ENCODE measurements at places on chromosomes 7 and 10.

GRCh38 chr7:140035400-140036223 lies 27.1 kb downstream of the PARP12 start:
- DNase-seq: no peak

- DNase-seq: no peak
Observed at GRCh38 chr7:36037121-36037662, 115.9 kb upstream of the EEPD1 start.

- DNase-seq: peak; percentile 65
Observed at GRCh38 chr7:129845178-129845971, 107.4 kb downstream of the UBE2H start.

DNA sequence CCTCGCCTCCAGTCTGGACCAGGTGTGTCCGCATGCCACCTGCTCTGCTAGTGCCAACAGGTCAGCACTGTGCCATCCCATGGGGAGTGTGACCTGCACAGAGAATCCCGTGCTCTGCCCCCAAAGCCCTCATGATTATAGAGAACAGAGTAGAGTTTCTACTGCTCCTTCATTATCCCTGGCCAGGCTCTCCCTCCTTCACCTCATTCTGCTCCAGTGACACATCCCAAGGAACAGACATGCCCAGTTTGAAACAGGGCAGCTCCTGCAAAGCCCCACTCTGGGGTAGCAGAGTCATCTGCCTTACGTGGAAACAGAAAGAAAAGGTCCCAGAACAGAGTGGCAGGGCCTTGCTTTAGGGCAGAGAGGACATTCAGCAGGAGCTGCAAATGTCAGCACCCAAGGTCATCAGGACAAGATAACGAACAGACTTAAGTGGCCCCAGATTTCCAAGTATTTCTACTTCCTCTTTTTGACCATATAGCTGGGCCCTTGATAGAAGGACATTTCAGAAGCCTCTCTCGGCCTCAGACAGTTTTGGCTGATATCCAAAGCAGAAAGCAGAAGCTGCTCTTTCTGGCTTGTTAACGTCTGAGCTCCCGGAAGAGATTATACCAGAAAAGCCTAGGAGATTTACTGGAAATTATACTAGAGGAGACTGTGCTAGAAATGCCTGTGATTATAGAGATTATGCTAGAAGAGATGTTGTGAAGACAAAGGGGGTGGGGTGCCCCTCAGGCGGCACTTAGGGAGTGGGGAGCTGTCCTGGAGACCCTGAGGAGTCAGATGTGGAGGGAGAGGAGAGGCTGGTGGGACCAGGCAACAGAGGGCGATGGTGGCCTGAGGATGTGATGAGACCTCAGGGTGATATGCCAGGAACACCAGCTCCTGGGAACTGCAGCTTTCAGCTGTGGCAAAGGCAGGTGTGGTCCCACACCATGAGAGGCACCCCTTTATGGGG lies 12.6 kb downstream of the TMEM176B start:
- DNase-seq: no peak

DNA sequence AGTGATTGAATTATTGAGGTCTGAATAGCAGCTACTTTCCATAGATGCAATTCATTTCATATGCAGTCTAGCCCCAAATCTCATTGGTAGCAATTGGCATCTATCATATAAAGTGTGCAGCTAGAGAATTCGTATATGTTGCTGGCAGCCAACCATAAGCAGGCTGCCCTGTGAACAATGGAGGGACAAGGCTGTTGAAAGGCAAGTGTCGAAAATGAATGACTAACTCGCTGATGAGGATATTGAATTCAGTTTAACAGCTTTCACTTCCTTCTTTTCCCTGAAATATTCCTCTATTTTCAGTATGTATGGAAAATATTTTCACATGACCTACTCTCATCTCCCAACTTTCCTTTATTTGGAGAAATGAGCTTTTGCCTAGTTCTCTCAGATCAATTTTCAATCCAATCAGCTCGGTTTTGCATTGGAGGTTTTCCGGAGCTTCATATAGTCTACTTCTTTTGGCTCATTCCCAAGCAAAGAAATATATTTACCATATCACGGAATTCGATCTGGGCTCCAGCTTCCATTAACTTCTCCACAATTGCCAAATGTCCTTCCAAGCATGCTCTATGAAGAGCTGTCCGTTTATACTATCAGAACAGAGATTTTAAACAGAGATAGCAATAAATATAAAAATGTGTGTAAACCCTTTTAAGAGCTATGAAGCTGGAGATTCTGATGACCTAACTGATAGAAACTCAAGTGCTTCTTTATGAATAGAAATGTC lies 3.5 kb downstream of the ANKRD1 start:
- no peak for DNase-seq

DNA sequence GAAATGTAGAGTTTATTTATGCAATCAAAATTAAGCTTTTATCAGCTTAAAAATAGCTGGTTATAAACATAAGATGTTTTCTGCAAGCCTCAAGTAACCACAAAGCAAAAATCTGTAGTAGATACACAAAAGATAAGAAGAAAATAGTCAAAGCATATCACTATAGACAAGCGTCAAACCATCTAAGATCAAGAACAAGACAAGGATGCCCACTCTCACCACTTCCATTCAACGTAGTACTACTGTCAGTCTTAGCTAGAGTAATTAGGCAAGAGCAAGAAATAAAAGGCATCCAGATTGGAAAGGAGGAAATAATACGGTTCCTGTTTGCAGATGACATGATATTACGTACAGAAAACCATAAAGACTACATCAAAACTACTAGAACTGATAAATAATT lies 17.5 kb upstream of the CYP2E1 start:
- DNase-seq: no peak

GRCh38 chr7:15086131-15086611 lies 183.6 kb upstream of the DGKB start:
- no peak for DNase-seq

DNA sequence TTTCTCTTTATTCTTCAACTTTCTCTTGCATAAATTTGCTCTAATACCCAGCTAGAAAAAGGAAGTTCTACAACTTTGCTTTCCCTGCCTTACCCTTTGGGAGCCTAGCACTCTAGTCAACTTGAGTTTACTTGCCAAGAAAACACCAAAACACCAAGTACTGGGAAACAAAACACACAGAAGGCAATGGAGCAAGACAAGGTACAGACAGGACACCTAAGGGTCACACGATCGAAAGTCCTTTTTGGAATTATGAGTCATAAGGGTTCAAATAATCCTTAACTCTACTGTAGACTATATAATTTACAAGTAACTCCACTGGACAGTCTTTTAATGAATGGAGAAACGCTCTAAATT lies 42.6 kb upstream of the ANAPC16 start:
- DNase-seq: no peak

- no peak for DNase-seq
Observed at GRCh38 chr7:70694971-70695794, 436.8 kb upstream of the GALNT17 start.

DNA sequence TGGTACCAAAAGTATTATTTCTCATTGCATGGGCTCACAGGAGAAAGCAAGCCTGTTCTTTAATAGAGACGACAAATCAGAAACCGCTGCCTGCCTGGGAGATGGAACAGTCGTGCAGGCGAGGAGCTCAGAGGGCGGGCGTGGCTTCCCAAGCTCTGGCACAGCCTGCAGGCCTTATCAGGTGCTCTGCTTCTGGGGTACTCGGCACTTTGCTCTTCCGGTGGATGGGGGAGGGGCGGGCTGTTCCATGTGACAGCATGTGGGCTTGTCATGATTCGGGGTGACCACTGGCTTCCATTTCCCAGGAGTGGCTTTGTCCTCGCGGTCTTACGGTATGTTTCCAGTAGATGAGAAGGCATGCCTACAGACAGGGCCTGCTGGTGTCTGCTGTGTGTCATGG lies 228.6 kb downstream of the MGMT start:
- no peak for DNase-seq

DNA sequence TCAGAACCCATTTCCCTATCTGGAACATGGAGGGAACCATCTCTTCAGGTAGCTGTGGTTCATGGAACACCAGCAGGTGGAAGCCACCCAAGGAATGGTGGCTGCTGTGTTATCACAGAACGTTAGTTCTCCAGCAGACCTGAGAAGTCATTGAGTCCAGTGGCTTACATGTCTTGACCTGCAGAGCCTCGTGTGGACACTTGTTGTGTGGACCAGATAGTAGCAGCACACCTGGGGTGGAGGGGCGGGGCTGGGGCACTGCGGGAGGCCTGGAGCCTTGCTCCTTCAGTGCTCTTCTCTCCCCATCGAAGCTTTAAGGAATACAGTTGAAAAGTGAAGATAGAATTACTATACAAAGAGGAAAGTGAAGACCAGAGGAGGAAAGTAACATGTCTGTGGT lies 42.4 kb downstream of the VWA2 start:
- DNase-seq: no peak

DNA sequence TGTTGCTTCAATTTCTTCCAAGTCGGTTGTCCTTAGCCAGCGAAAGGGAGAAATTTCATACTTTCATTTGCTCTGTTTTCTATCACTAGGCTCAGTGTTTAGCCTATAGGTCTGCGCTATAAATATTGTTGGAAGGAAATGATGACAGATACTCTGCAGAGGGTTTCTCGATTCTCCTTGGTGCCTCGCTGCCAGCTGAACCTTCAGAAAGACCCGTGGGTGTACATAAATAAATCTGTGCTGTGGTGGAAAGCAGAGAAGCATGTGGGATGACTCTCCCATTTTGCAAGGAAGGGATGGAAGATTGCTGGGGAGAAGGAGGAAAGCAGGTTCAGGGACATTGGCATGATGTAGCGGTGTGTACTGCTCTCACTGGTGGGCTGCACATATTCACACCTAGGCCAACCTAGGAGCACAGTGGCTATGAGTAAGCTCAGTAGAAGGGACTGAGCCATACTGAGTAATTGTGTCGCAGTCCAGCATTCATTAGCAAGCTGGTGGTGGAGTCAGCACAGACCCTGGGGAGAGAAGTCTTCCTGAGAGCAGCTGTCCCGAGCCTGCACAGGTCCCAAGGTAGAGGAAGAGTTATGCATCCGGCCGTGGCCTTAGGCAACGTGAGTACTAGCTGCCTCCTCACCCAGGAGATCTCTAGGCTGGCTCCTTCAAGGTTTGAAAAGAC lies 50.5 kb downstream of the PNLIPRP3 start:
- no peak for DNase-seq

- no peak for DNase-seq
Observed at GRCh38 chr7:11130601-11131000, 156.9 kb downstream of the PHF14 start.

DNA sequence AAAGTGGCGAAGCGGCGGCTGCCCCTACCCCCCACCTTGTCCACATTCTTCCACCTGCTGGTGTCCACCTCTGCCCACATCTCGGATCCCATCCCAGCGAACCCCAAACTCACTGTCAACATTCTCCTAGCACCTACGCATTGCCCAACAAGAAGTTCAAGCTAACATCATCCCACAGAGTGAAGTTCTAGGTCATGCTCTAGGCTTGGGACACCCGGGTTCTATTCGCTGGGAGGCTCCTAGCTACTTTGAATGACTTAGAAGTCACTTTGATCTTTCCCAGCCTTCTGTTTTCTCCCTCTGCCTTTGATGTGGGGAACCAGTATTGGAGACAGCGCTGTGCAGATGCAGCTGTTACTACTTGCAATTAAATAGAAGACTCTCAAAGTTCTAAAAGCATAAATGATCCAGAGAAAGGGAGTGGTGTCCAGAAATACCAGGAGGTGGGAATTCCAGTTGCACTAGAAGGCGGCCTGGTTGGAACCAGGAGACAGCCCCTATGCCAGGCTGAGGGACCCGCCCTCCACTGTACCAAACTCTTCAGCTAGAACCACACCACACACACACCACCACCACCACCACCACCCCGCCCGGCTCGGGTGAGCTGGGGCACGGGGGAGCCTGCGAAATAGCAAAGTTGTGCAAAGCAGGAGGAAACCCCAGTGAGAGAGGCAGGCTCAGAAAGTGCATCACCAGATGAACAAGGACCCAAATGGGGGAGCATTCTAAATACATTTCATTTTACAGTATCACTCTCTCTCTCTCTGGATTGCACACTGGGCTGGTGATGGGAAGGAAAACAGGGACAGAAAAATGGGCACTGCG lies 5.5 kb upstream of the VGF start:
- DNase-seq: no peak

DNA sequence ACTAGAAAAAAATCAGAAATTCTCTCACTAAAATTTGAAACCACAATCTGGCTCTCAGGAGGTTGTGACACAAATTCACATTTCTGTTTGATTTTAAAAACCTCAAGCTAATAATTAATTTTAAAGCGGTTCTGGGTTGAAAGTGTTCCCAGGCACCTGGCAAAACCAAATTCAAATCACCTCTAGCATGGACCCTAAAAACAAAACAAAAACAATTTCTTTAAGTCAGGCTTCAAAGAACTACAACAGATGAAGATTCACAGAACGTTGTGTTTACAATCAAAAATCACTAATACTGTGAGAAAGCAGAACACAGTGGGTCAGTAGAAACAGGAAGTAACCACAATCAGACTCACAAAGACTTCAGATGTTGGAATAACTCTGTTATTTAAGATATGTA lies 7.2 kb upstream of the RELN start:
- no peak for DNase-seq

GRCh38 chr10:12252882-12253546 lies 57.0 kb downstream of the CDC123 start:
- no peak for DNase-seq

DNA sequence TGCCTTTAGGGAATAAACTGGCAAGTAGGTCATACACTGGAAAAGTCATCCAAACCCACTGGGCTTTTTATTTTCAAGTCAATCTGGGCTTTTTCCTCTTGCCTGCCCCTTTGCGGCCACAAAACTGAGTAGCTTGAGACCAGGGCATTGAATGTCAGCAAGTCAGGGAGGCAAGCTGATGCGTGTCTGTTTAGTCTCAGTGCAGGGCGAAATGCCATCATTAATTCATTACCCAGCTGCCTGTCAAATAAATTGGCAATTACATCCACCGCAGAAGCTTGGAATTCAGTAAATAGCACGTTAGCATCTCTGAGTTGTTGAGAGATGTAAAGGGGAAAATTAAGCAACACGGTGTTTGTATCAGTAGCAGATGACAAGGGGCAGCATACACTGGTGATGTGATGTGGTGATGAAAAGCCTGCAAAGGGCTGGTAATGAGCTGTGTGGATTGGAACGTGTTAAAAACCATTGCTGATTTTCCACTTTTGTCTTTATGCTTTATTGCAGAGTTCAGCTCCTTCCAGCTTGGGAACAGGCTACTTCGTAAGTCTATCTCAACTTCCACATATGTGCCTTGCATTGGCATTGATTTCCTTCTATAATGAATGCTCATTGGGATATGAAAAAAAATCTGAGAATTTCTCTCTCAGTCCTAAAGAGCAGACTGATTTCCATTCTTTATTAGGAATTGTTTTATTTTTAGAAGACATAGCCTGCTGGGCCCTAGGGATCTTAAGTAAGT lies 535.9 kb downstream of the AUTS2 start:
- no peak for DNase-seq

GRCh38 chr7:2775376-2775775 lies 68.7 kb downstream of the GNA12 start:
- no peak for DNase-seq

DNA sequence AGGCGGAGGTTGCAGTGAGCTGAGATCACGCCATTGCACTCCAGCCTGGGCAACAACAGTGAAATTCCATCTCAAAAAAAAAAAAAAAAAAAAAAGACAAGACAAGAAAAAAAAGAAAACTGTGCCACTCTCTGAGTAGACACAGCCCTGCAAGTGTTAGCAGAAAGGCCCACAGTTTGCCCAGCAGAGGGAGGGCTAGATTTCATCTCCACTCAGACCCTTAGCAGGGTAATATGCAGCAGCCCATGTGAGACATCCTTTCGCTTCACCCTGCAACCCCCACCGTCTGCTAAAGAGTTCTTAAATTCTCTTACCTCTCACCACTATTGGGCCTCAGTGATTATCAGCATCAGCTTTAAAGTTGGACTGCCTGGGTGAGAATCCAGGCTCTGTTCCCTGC lies 38.2 kb downstream of the CTNNA3 start:
- no peak for DNase-seq

Measured in HCT116 (cell line).